Thoracic aorta (tissue), 2 donors: ENCODE measurements at places on chromosomes 12 and 14.
A peak's percentile ranks its signal among the peaks of the same experiment; 100 is the strongest.

GRCh38 chr14:51738754-51739153 lies 87.0 kb downstream of the FRMD6 start:
- DNase-seq = no peak

DNA sequence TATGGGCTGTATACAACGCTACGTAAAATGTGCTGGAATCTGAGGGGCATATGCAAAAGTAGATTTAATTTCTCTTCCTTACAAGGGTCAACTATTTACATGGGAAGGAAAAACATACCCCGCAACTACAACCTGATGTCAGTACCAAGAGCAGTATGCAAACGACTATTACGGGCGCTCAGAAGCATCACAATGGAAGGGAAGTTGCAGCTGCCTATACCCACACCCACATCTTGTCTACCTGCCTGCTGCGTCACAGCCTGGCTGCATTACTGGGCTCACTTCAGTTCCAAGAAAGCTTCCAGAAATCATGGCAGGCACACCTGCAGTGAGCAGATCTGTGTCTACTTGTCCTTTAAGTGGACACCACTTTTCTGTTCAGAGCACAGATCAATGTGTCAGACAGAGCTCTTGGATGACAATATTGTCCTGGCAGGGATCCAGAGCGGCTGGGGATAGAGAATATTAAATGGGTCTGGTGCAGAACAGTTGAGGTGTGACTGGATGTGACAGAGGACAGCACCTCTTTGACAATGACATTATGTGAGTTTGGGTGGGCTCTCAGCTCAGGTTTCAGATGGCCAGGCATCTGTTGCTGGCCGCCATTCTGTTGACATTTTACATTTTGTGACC lies 41.5 kb upstream of the GNG2 start:
- no peak for DNase-seq

- no peak for DNase-seq
Observed at GRCh38 chr14:22107753-22108152, 434.1 kb upstream of the OR4E1 start.

- DNase-seq = no peak
Observed at GRCh38 chr14:82896476-82896875, 1362.8 kb upstream of the SEL1L start.

- DNase-seq = no peak
Observed at GRCh38 chr12:69428351-69429073, 41.7 kb upstream of the FRS2 start.

GRCh38 chr14:56057071-56057741 lies 61.0 kb upstream of the PELI2 start:
- DNase-seq = no peak

GRCh38 chr12:12686472-12686871 lies 9.5 kb downstream of the GPR19 start:
- DNase-seq = no peak

DNA sequence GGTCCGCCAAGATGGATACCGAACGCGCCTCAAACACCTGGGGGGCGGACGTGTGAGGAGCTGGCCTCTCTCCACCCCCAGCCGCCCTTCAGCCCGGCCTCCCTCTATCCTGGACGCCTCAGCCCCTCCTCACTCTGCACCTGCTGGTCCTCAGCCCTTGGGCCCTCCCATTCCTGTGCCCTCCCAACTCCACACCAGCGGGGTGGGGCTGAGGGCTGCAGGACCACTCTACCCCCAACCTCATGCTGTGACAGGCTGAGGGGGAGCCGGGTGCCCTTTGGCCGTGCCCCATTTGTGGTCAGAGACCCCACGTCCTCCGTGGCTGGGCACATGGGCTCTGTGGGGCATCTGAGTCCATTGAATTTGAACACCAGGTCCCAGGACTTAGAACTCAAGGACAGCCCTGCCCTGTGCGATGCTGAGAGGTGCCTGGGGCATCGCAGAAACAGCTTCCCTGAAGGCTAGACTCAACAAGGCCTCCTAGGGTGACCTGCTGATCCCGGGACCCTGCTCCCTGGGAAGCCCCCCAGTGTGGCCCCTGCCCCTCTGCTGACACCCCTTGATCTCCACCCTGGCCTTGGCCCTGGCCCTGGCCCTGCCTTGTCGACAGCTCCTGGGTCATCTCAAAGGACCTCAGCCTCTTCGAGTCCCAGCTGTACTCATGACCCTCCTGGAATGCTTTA lies 82.0 kb upstream of the SFSWAP start:
- DNase-seq = no peak

GRCh38 chr14:37874429-37875109 lies 279.1 kb downstream of the TTC6 start:
- DNase-seq = peak; percentile 8

GRCh38 chr14:96797582-96798349 lies 584 bp downstream of the VRK1 start:
- DNase-seq = no peak

DNA sequence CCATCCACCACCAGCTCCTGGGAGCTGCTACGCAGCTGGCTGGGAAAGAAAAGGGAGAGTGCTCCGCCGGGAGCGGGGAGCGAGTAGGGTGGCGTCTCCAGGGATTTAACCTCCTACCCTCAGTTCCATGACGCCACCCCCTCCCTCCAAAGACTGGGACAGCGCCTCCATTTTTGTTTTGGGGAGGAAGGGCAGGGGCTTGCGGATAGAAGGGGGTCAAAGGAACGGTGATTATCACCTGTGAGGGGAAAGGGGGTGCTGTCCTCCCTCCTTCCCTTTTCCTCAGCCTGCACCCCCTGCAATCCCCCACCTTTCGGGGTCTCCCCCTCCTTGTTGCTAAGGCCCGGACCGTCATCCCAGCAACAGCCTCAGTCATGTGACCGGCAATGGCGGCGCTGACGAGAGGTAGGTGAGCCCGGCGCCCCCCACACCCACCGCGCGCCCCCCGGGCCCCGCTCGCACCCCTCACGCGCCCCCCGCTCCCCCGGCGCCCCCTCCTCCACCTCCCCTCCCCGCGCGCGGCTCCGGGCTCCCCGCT lies at the start of gene DTX3:
TSS of gene DTX3 (plus strand) at position 371 of the 538 bp plus-strand sequence. CDS start 1,694 bp downstream, outside the sequence.
- DNase-seq = no peak

- DNase-seq = no peak
Observed at GRCh38 chr12:89969093-89969492, 260.5 kb upstream of the ATP2B1 start.

- no peak for DNase-seq
Observed at GRCh38 chr12:19223695-19224094, 94.2 kb downstream of the PLEKHA5 start.

DNA sequence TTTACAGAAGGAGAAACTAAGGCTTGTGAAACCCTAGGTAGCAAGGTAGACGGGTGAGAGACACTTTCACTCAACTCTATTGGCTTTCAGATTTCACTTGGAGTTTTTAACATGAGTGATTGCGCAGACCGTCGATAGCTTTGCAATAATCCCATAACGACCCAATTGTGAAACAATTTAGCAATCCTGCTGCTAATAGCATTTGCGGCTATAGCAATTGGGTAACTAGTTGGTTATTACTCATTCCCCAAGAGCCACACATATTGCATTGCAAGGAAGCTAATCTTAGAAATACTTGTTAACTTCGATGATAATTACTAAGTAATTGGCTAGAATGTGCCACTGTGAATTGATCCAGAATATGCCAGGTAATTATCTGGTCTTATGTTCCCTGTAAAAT lies 159.9 kb upstream of the NOS1 start:
- DNase-seq = no peak

DNA sequence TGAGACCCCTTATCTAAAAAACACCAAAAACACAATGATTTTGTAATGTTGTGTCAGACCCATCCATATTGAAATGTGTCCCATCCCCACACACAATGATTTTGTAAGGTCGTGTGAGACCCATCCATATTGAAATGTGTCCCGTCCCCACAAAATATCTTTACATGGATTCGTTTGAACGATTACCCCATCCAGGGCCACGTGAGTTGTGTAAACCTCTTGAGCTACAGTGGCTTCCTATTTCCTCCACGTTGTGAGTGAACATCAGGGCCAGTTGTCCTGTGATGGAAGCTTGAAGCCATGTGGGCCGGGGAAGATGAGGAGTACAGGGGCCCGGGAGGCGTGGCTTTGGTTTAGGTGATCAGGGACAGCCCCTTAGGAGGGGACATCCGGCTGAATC lies 27.0 kb upstream of the ULK1 start:
- DNase-seq = no peak

- DNase-seq = no peak
Observed at GRCh38 chr14:60648249-60648933, 886 bp downstream of the SIX1 start.

DNA sequence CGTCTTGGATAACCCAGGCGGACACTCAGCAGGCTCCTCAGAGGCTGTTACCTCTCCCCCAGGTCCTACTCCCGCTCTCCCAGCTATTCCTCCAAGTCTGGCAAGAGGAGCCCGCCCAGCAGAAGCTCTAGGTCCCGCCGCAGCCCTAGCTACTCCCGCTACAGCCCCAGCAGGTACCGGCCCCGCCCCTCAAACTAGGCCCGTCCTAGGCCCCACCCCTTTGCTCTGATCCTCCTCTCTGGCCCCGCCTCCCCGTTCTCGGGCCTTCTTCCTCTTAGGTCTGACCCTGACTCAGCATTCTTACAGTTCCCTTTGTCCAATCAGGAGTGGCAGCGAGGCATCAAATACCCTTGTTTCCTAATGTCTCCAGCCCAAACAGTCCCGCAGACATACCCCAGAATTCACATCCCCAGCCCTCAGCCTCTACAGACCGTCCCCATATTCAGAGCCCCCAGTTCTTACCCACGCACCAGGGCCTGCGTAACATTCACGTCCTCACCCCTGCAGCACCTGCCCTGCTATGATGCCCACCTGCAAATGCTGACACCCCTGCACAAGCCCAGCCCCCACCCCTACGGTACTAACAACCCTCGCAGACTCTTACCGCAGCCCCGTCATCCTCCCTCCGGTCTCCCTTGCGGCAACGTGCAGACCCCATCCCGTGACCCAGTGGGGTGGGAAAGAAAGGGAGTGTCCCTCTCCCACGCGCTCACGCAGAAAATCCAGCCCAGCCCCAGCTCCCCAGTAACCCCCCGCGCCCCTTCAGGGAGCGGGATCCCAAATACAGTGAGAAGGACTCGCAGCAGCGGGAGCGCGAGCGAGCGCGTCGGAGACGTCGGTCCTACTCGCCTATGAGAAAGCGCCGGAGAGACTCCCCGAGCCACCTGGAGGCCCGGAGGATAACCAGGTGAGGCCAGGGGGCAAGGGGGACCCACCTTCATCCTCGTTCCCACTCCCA lies 25.0 kb upstream of the HSPB8 start:
- no peak for DNase-seq

DNA sequence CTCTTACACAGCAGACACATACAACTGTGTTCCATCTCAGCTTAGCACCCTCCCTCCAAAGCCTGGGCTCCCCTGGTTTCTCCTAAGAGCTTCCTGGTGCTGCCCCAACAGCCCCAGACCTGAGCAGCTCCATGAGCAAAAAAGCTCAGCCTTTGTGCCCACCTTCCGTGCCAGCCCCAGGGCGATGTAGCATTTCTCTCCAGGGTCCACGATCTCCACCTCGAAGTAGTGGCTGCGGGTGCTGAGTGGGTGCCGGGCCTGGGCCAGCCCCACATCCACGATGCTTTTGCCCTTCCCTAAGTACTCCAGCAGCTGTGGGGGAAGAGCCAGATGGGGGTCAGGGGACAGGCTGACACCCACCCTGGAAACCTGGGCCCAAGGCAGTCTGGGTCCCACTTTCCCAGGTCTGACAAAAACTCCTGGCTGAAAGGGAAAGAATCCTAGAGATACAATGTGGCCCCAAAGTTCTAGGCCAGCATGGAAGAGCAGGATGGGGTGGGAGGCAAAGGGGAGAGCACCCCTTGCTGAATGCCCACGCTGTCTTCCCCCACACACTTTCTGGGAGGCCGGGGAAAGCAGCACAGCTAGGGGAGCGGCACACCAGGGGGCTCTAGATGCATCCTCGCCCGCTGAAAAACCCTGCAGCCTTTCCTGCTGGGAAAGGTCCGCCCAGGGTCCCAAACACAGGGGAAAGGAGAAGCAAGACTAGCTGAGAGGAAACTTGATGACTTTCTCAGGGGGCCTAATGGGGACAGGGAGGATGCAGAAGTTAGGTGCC lies 11.0 kb downstream of the SPRYD3 start:
- no peak for DNase-seq

DNA sequence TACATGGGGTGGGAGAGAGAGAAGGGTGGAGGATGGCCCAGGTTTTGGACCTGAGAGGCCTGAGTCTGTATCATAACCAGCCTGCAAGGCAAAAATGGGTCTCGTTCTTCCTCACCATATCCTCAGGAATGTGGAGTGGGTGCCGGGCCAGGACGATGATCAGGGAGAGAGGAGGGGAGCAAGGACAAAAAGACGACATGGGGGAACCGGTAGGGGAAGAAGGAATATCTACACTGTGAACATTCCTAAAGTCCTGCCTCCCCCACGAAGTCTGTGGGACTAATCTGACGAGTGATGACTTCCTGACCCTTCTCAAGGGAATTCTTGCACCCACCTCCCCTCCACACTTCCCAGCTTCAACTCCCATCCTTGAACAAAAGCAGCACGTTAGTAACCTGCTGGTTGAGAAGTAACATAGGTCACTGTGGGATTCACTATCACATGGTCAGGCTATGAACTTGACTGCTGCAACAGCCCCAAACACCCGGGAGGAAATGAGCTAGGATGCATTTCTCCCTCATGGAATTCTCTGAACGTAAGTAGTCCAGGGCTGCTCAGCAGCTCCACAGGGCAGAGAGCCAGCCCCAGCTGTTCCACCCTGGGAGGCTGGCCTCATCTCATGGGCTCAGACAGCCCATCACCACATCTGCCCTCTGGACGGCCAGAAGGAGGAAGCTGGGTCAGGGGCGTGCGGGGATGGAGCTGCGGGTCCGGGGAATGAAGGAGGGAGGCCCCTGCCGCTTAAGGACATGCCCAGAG lies 36.8 kb upstream of the VWF start:
- no peak for DNase-seq

DNA sequence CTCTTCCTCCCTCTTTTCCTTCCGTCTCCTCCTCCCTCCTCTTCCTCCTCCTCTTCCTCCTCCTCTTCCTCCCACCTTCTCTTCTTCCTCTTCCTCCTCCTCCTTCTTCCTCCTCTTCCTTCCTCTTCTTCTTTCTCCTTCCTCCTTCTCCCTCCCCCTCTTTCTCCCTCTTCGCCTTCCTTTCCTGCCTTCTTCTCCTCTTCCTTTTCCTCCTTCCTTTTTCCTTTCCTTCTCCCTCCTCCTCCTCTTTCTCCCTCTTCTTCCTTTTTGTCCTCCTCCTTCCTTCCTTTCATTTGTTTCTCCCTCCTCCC lies 36.0 kb downstream of the MEG3 start:
- DNase-seq = no peak

- no peak for DNase-seq
Observed at GRCh38 chr14:22981876-22982476, 375 bp downstream of the AJUBA start.
